ENCODE measurements at places on chromosomes 2 and 18. TPM values are rescaled to one million over a fixed set of nuclear protein-coding genes. Genes with fewer than 3 reads are reported as not detected.

Gene CRACDL
- total RNA-seq: 0.29 TPM

- DNase-seq: no peak
Observed at GRCh38 chr18:74996996-74997395, 211.9 kb downstream of the PTGR3 start.

DNA sequence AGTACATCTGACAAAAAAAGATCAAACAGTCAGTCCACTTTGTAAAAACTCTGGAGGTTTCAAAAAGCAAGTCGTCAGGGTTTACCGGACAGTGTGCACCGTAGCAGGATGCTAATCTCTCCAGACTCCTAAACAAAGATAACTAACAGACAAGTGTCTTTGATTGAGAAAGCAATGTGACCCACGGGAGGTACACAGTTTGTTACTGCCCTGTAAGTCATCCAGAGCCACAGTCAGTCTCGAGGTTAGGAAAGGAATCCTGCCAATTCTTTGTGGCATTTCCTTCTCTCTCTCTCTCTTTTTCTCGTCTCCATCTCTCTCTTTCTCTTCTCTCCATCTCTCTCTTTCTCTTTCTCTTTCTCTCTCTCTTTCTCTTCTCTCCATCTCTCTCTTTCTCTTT lies 42.8 kb downstream of the LRRTM4 start:
- no peak for DNase-seq

DNA sequence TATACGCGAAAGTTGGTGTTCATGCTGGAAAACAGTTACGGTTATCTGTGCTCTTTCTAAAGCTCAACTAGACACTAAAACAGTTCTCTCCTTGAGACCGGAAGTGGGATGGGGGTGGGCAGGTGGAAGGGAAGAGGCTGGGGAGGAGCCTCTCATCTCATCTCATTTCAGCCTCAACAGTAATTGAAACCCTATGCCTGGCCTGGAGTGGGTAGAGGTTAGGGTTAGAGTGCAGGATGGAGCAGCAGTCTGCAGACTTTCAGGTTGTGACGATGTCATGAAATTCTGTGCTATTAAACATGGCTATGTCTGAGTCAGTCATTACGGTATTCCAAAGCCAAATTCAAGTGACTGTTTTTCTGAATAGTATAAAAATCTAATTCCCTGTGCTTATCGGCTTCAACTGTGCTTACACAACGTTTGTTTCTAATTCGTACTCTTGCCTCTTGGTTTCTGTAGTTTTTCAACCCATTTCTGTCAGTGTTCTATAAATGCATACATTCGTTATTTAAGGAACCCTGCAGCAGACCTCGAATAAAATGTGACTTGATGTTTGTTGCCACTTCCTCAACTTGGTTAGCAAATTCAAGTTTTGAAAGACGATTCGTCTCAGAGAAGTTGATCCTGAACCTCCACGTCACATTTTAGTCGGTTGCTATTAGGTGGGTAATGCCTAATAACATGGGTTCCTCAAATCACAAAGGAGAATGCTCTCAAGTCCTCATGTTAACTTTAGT lies 75.8 kb upstream of the TCF7L1 start:
- no peak for DNase-seq

DNA sequence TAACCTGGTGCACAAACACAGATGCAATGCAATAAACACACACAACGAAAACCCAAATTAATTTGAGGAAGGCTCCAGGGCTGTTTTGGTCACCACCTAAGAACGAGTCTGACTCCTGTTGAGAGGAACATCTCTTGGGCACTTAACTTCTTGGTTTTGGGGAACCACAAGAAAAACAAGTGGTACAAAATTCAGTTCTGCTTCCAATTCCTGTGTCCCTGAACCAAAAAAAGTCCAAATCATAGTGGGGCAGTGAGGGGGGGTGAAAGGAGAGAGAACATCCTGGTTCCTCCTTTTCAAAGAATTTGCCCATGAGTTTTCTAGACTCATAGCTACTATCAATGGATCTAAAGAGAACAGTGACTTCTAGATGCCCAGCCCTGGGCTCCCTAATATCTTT lies 143.6 kb downstream of the COL4A4 start:
- no peak for DNase-seq

DNA sequence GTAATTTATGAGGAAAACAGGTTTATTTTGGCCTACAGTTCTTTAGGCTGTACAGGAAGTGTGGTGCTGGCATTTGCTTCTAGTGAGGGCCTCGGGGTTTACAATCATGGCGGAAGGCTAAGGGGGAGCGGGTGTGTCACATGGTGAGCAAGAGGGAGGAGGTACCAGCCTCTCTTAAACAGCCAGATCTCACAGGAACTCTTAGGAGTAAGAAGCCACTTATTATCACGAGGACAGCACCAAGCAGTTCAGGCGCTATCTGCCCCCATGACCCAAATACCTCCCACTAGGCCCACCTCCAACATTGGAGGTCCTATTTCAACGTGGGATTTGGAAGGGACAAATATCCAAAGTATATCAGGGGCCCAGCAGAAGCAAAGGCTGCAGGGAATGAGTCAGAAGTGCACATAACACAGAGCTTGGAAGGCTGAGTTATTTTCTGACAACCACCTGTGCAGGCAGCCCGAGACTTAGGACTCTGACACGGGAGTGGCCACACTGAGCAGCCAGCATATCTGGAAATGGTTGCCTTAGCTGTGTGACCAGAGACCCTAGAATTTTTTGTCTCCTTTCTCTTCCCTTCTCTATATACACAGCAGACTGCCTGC lies 170.9 kb downstream of the PRPF40A start:
- DNase-seq: no peak

All from epithelial cell of proximal tubule (primary cell).